ENCODE measurements at places on chromosomes 5 and 9. TPM values are rescaled to one million over a fixed set of nuclear protein-coding genes. Genes with fewer than 3 reads are reported as not detected.

Gene NMUR2
- total RNA-seq = not detected

Gene PRRC2B
- 29.3 TPM for total RNA-seq

Gene PCDHAC2
- total RNA-seq = 1.8 TPM

Gene RASGEF1C
- 0.09 TPM for total RNA-seq

Gene RALGPS1
- total RNA-seq = 2.7 TPM

Gene AKNA
- 31.7 TPM for total RNA-seq

Gene CMYA5
- 2.9 TPM for total RNA-seq

Gene PLAC8L1
- not detected for total RNA-seq

Gene SH3TC2
- total RNA-seq = 0.67 TPM

Gene FBXO10
- total RNA-seq = 5.5 TPM

Gene LCN15
- not detected for total RNA-seq

Data from liver (tissue), 10 donors.